ENCODE measurements at places on chromosomes 12 and 14.

GRCh38 chr12:49643135-49643534, 19.8 kb downstream of the PRPF40B start:
- no peak for DNase-seq

GRCh38 chr14:100076606-100077005, 11.4 kb downstream of the EVL start:
- no peak for DNase-seq

GRCh38 chr14:76498463-76498935, 122.6 kb downstream of the ESRRB start:
- DNase-seq: no peak

- no peak for DNase-seq
Measured at GRCh38 chr14:40374221-40374620, 942.0 kb upstream of the FBXO33 start.

DNA sequence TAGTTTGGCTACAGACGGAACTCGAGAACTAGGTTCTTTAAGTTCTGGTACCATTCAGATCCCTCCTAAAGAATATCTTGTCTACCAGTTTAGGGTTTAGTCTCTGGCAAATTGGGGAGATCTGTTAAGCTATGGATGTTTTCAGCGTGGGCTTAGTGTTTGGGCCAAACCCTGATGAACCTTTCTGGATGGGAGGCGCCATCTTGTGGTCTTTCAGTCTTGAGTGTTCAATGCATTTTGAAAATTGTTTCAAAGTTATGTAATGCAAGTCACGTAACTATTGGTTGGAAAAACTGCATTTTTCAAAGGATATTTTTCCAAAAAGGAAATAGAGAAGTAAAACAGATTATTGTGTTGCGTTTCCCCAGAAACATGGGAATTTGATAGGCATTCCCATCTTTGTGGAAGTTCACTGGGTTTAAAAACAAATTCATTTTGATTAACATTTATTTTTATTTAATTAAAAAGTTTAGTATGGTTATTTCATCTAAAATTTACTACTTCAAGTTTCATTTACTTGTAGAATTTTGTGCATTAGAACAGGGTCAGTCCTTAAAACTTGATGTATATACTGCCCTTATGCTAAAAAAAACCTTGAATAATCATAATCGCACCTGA, 169.0 kb downstream of the PRIMA1 start:
- no peak for DNase-seq

GRCh38 chr14:102497998-102498677, 11.4 kb downstream of the ANKRD9 start:
- no peak for DNase-seq

GRCh38 chr12:116325336-116325664, 47.8 kb upstream of the MED13L start:
- DNase-seq: no peak

DNA sequence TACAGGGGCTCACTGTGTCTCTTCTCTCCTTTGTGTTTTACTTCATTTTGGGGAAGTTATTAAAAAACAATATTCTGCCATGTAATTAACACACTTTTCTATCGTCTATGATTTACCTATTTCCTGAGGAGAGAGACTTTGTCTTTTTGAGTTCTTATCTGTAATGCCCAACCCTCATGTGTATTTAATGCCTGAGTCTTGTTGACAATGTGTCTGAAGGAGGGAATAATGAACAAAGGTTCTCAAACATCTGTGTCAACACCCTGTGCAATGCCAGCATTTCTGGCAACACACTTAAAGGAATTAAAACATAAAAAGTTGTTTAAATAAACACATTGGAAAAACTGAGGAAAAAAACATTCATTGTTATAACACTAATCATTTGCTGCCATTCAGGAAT, 147.1 kb downstream of the SLC15A5 start:
- no peak for DNase-seq

GRCh38 chr14:22547948-22548750, 40.9 kb downstream of the DAD1 start:
- no peak for DNase-seq

DNA sequence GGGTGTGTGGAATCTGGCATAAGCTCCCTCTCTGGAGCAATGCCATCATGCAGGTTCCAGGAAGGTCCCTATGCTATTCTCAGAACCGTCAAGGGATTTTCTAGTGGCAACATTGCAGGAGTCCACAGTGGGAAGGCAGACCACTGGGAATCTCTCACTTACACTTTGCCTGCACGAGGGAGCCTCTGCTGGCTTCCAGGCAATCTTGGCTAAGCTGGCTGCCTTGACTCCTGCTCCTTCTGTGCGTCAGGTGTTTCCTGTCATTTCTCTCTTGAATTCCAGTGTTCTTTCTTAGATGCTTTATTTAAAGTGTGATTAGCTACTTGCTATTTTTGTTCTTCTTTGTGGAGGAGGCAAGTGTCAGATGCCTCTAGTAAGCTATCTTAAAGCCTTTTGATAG, 414.0 kb upstream of the ATP2B1 start:
- DNase-seq: no peak

GRCh38 chr12:100123316-100124095, 19.2 kb downstream of the BLTP3B start:
- DNase-seq: no peak

- DNase-seq: no peak
Measured at GRCh38 chr12:50003595-50003994, 21.7 kb downstream of the RACGAP1 start.

DNA sequence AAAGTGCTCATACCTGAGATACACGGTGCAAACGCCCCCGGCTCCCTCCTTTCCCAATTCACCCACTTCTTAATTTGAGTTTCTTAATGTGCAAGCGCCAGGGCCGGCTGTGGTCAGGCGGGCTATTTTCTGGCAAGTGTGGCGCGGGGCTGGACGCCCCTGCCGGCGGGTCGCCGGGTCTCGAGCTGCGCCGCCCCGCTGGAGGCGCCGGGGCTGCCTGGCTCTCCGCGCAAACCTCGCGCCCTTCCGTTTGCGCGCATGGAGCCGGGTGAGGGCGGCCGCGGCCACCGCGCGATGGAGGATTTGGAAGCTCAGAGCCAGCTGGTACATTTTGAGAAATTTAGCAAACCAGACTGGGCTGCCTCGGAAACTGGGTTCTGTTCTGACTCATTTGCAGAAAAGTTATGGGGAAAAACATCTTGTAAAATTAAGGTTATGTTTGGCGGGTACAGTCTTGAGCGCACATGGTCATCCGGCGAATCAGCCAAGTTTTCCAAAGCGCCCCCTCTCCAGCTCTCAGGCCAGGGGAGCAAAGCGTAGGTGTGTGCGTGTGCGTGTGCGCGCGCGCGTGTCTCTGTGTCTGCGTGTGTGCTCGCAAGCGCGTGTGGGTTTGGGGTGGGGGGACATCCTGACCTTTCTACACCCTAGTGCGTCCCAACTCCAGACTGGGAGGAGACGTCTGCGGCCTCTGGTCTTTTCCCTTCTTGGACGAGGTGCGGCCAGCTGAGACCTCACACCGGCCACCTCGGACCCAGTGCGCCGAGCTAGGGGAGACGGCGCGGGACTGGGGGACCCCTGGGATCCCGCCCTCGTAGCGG, 6.5 kb upstream of the OTX2 start:
- no peak for DNase-seq

DNA sequence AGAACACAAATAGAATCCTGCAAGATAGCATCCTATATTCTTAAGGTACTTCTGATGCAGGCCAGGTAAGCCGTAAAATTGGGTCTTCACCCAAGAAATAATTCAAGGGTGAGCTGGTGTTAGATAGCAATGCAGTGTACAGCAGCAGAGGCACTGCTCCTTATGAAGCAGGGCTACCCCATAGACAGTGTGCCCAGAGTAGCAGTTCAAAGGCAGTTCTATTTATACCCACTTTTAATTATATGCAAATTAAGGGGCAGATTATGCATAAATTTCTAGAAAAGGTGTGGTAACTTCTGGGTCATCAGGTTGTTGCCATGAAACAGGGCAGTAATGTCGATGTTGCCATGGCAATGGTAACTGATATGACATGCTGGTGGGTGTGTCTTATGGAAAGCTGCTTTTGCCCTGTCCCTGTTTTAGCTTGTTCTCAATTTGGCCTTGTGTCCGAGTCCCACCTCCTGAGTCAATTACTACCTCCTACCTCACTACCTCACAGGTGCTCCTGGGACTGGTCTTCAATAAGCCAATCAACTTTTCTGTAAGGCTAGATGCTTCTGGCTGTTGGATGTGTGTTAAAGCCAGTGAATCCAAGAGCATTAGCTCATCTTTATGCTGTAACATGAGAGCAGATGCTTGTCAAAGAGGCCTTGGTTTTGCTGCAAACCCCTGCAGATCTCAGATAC, 61.0 kb downstream of the PPM1A start:
- no peak for DNase-seq

DNA sequence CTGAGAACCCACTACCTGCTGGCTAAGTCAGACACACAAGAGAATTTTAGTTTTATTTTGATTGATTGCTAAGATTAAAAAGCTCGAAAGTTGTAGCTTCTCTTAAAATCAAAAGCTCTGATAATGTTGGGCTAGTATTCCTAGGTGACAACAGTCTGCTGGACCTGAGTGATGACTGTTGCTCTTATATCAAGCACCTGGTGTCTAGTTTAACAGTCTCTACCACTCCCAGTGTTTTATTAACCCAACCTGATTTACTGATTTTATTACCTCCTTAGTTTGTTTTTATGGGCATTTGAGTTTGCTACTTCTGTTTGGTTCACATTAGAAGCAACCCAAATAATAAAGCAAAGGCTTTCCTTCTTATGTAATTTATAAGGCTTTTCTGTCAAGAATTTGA, 41.8 kb downstream of the ATP6V1D start:
- DNase-seq: no peak

- DNase-seq: no peak
Measured at GRCh38 chr12:112989806-112990205, 11.5 kb downstream of the OAS2 start.

DNA sequence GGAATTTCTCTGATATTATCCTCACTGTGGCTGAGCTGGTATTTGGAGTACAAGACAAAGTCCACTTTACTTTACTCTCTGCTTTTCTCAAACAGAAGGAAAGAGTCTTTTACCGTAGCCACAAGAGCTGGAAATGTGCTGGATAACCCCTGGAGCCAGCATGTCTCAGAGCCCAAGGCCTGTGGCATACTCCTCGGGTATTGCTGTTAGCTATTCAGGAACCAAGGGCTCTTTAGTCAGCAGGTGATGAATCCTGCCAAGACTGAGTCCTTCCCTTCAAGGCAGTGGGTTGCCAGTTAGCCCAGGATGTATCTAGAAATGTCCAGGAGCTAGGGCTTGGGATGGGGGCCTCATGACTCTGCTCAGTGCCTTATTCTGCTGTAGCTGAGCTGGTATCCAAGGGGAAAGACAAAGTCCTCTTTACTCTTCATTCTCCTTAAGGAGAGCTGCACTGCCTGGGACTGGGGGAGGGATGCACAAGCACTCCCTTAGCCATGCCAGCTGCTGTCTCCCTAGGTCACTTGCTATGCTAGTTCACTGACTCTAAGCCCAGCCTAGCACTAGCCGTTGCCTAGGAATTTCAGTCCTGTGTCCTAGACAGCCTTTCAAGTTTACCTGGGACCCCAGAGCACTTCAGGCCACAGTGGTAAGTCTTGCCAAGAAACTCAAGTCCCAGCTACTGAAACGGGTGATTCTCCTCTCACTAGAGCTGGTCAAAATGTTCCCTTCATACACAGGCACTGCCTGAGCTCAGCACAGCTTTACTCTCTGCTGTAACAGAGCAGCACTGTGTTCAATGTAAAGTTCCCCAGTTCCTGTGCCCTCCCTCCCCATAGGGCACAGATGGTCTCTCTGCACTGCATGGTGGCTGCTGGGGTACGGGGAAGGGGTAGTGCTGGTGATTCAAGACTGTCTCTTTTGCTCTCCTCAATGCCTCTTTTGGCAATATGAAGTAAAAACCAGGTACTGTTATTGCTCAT, 136.4 kb downstream of the SLC35F4 start:
- DNase-seq: no peak

DNA sequence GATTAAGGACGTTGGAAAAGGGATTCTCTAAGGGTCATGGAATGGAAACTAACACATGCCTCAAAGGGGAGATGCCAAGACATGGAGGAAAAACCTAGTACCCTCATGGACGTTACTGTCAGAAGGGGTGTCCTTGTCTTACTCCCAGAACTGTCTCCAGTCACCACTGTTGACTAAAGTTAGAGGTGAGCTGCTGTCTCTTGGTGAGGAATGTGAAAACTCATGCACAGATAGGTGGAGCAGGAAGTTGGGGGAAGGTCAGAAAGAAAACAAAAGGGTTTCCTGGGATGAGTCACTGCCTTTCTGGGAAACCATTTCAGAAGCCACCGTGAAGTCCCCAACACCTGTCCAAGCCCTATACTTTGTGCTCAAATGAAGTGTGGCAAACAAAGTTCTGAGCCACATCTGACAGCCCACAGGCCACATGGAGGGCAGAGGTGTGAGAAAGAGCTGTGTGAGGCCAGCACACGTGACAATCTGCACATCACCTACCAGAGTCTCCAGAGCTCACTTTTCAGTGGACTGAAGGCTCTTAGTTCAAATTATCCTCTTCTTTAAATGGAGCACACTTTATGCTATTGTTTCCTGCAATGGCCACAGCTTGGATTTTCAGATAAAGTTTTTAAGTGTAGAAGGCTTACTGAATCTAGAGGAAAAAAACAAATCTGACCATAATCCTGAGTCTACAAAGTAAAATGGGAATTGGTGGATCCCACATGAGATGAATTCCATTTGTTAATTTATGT, 92.9 kb upstream of the EGLN3 start:
- DNase-seq: no peak

- no peak for DNase-seq
Measured at GRCh38 chr14:44420226-44420625, 86.9 kb downstream of the FSCB start.
